Suppressor macrophage treated with lipopolysaccharide for 4 hours (primary cell): ENCODE measurements at places on chromosomes 6 and 20.

- peak; percentile 64 for DNase-seq
Observed at GRCh38 chr6:121849477-121849876, 414.0 kb downstream of the GJA1 start.

GRCh38 chr6:90463359-90463758 is 123.5 kb downstream of the MAP3K7 start:
- no peak for DNase-seq

DNA sequence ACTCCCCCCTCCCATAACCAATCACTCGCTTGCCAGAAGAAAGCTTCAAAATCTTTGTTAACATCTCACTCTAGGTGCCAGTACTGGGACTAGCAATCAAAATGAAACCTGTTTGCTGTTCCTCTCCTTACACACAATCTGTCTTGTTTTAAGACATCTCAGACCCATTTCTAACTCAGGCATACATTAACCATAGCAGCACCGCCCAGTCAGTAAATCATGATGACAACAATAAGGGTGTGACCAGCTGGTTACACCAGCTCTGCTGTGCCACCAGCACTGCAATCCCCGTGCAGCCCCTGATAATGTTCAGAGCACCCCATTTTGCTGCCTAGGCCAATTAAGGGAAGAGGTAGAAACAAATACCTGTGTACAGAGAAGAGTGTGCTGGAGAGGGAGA is 185.2 kb upstream of the TAB2 start:
- DNase-seq: no peak

- no peak for DNase-seq
Observed at GRCh38 chr20:20710443-20711315, 1.8 kb downstream of the RALGAPA2 start.

DNA sequence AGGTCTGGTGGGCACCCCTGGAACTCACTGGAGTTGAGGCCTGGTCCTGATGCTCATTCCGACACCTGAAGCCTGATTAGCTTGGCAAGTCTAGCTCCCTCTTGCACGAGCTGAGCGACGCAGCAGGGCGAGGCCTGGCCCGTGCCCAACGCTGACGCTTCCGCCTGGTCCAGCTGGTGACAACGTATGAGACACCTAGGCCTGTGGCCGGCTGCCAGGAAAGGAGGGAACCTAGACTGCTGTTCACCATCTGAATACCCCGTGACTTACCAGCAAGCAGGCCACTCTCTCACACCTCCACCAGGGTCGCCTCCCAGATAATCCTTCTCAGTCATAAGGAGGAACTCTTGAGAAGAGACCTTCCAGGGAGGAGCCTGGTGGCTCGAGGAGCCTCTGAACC is 24.5 kb downstream of the YTHDF1 start:
- no peak for DNase-seq

DNA sequence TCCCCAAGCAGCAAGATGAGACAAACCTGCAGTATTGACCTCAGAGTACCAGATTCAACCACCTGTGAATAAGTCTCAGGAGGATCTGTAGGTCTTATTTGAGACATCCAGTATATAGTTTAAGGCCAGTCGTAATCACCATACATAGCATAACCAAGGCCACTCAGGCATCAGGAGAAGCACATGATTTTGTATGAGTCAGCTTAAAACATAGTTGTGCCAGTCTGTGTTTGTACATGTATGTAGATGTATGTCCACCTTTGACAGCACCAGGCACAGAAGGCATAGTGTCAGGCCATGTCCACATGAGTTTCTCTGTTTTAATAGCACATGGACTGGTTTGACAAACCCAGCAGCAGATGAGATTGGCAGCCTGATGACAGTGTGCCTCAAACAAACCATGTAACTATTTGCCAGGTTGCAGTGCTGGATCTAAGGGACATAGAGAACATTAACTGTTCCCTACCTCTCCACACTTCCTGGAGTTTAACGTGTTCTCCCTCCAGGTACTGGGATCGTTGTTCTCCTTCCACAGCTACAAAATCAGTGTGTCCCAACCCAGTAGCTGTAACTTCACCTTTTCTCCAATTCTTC is 8.6 kb upstream of the ASIP start:
- DNase-seq: no peak

DNA sequence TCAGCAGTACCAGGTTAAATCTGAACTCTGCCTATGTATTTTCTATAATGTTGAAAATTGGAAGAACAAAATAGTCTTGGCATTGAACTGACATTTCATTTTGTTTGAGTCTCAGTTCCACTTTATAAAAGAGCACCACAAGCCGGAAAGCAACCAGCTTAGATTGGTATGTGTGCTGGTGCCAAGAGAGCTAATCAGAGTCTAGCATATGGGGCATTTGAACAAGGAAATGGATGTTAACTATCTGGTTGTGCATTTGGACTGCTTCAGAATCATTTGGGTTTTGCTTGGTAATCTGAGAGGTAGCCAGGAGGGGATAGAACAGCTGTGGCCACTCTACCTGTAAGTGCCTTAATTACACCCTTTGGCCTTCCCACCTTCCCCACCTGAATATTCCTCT is 184.8 kb downstream of the GRIK2 start:
- no peak for DNase-seq

DNA sequence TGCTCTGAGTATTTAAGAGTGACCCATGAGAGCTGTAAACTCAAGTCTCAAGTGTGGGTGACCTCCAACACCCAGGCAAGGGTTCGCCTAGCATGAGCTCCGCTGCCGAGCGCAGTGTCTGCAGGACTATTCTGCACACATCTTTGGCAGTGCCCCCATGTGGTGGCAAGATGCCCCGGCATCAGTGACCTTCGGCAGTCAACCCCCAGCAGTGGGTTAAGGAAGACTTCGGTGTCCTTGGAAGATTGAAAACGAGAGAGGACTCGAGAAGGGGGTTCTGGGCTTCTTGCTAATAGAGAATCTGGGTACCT is 43.1 kb downstream of the RBM38 start:
- no peak for DNase-seq

DNA sequence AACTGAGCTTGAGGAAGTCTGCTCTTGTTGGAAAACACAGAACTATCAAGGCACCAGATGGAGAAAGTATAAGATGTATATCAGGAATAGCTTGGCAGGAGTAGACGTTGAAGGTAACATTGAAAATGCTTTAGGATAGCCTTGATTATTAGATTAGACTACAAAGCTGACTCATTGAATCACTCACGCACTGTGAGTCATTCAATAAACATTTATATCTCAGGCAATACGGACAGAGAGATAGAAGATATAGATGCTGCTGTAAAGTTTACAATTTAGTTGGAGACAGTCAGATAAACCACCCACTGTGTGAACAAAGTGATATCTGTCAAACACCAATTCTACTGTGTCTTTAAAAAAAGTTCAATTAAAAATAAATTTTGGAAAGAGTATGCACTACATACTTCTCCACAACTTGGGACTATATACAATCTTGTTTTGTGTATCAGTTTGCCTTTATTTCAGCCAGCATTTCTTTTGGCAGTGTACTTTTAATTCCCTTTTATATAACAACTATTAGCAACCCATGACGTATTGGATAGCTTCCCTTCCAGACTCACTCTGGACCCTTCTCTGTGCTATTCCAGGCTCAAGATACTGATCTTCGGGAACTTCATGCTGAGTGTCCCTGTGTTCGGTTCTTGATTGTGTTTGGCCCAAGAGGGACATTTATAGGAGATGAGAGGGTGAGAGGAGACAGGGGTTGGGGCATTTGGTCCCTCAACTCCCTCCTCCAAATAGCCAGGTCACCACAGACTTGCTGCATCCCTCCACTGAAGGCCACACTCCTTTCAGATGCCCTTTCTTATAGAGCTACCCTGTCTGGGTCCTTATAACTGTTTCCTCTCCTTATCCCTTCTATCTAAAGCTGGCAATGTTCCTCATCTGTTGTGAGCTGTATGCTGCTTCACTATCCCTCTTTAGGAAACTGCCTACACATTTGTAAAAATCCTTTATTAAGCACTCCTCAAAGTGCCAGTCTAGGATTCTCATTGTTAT is 176.6 kb upstream of the PTPRK start:
- DNase-seq: no peak

DNA sequence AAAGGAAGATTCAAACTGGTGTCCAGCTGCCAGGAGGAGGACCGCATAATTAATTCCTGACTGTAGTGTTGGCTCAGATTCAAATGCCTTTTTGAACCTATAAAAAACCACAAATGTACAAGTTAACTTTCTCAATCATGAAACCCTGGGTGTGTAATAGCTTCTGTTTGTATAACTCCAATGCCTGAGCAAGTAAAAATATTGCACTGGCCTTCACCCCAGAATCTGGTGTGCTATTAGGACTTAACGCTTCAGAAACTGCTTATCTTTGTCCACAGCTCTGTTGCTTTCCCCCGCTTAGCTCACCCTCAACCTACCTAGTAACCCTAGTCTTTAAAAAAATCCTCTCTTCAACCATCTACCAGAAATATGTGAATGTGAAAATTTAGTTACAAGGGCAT is 119.1 kb upstream of the MAP7 start:
- DNase-seq: no peak

DNA sequence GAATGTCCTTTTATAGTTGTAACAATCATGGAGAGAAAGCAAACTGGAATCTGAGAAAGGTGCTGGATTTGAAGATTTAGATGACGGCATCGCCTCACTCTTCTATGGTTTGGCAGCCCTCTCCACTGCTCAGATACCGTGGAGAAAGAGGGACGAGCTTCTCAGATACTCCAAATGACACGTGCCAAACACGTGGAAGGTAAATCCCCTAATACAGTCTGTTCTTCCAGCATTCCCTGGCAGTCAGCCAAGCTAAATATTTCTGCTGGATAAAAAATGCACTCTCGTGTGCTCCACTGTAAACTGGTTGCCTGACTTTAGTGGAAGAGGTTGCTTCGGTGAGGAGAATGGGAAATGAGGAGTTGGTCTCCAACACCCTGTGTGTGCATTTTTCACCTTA is 16.7 kb upstream of the PRDM1 start:
- DNase-seq: no peak

DNA sequence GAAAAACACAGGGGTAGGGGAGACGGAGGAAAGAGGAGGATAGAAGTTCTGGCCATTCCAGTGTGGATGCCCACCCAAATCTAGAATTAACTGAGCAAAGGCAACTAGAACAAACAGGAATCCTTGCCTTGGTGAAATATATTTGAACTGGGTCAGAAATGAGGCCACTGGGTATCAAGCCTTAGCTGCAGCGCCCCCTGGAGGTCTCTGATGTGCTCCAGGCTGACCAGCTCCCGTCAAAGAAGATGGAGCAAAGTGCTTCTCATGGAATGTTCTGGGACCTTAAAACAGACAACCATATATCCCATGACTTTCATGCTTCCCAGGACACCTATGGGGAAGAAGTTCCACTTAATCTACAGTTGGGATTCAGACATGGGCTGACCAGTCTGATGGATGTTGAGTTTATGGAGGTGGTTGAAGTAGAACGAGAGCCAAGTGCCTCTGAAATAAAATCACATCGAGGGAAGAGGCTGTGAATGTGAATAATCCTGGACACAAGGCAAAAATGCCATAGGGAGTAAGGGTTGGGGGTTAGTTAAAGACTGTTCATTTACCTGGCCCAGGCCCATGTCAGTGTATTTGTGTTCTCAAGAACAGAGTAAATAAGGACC is 50.4 kb downstream of the HLA-DPB1 start:
- DNase-seq: peak; percentile 81

DNA sequence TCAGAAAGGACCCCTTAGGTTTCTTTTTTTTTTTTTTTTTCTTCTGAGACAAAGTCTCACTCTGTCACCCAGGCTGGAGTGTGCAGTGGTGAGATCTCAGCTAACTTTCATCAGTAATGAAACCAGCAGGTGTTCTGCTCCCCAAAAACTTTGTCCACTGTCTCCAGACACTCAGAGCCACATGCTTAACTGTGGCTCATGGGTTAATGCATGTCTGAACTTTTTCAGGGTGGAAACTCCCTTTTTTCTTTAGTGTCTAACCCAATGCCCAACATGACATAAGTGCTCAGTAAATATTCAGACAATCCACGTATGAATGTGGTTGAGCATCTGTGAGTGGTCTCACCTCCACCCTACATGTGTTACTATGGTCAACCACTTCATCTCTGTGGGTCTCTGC is 45.4 kb downstream of the MYB start:
- no peak for DNase-seq

- DNase-seq: no peak
Observed at GRCh38 chr20:2122936-2123335, 21.3 kb downstream of the STK35 start.

- peak; percentile 70 for DNase-seq
Observed at GRCh38 chr6:143400258-143401067, 50.0 kb downstream of the ADAT2 start.

DNA sequence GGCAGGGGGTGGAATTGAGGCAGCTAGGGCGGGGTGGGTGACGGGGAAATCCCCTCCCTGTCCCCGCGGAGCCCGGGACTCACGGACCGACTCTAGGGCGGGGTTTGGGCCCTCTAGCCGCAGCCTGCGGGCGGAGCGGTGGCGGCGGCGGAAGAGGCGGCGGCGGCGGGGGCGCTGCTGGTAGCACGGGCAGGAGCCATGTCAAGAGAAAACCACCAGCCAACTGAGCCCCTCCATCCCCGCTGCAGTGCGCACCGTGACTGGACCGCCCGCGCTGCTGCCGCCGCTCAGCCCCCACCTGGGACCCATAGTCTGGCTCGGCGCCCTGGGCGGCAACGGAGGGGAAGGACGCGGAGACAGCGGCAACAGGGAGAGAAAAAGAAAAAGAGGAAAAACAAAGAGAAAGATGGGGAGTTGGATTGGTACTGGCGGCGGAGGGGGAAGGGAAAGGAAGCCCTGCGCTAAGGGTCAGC is 1.2 kb upstream of the C6orf62 start:
- DNase-seq: peak; percentile 92

- DNase-seq: no peak
Observed at GRCh38 chr20:64226686-64227580, 28.6 kb upstream of the PCMTD2 start.
